ENCODE measurements at places on chromosomes 7 and 10. TPM values are rescaled to one million over a fixed set of nuclear protein-coding genes. Genes with fewer than 3 reads are reported as not detected.

The IDI2 gene
- not detected for total RNA-seq

The NRAP gene
- total RNA-seq = not detected

DNA sequence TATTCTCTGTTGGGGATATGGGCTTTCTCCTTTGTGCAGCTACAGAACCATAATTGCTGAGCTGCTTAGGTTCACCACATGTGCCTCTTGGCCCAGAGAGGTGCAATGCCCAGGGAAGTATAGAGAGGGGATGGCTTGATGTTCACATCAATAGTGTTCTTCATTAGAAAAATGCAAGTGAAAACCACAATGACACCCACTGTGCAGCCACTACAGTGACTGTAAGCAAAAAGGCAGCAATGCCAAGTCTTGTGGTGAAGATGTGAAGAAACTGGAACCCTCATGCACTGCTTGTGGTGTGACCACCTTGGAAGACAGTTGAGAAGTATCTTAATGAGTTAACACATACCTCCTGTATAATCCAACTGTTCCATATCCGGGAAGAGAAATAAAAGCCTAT is 318.9 kb upstream of the ZMIZ1 start:
- H3K4me3 ChIP-seq = no peak overlapping the region
- H3K27me3 ChIP-seq = no peaks in the 10 kb centered on the region
- DNase-seq = peak; percentile 14
- no peaks in the 10 kb centered on the region for H3K36me3 ChIP-seq

DNA sequence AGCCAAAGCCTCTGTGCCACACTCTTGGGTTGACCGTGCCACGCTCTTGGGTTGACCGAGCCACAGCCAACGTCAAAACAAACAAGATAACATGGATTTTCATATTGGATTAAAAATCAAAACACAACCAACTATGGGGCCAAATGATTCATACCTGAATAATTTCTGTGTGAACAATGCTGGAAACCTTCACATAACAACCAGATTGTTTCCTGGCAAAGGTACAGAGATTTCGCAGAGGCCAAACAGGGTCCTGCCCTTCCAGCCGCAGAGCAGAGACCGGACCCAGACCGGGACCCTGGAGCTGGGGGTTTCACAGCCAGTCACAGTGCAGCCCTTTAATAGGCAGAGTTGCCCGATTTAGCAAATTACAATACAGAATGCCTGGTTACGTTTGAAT is 40.5 kb downstream of the ITIH5 start:
- no peaks in the 10 kb centered on the region for H3K36me3 ChIP-seq
- H3K27me3 ChIP-seq = no peaks in the 10 kb centered on the region
- no peaks in the 10 kb centered on the region for H3K4me1 ChIP-seq
- H3K27ac ChIP-seq = no peak overlapping the region

DNA sequence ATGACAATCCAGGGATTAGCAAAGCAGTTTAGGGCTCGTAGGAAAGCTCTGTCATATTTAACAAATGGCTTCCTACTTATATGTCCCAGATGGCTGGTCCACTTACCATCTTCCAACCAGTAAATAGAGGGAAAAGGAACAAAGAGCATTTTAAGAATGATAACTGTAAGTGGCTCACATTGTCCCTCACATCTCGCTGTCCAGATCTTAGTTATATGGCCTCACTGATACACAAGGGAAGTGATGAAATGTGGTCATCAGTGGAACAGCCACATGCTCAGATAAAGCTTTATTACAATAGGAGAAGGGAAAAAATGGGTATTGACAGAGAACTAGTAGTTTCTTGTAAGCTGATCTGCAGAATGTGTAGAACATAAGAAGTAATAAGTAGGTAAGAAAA is 35.8 kb downstream of the IQUB start:
- H3K27ac ChIP-seq = no peak overlapping the region
- H3K4me1 ChIP-seq = no peaks in the 10 kb centered on the region
- H3K36me3 ChIP-seq = no peaks in the 10 kb centered on the region
- no peaks in the 10 kb centered on the region for H3K27me3 ChIP-seq

- H3K4me1 ChIP-seq = no peaks in the 10 kb centered on the region
- DNase-seq = no peak
- no peak overlapping the region for H3K4me3 ChIP-seq
- H3K27ac ChIP-seq = no peak overlapping the region
- no peaks in the 10 kb centered on the region for H3K36me3 ChIP-seq
Measured at GRCh38 chr10:101099901-101100300, 31.2 kb upstream of the TLX1 start.

- H3K36me3 ChIP-seq = peaks cover 3% of the 10 kb centered on the region
- no peak for DNase-seq
- no peaks in the 10 kb centered on the region for H3K4me1 ChIP-seq
- H3K27me3 ChIP-seq = no peaks in the 10 kb centered on the region
- no peak overlapping the region for H3K4me3 ChIP-seq
Measured at GRCh38 chr10:101993221-101993620, 62.8 kb downstream of the ARMH3 start.

DNA sequence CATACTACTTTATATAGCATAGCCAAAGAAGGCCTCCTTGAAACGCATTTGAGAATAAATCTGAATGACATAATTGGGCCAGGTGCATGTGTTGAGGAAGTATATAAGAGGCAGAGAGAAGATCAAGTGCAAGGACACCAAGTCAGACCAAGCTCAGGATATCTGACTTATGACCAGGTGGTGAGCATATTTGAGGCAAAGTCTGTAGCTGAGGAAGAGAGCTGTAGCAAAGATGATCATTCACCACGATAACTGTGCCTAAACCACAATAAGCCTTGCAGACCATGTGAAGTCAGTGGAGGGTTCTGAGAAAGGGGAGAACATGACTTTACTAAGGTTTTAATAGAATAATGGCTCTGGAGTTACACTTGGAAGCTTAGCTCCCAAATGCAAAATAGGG is 292.3 kb downstream of the SORCS1 start:
- no peaks in the 10 kb centered on the region for H3K4me1 ChIP-seq
- no peak overlapping the region for H3K27ac ChIP-seq
- H3K36me3 ChIP-seq = no peaks in the 10 kb centered on the region

The CADPS2 gene
- total RNA-seq = 23.8 TPM

- no peak overlapping the region for H3K27ac ChIP-seq
- H3K4me3 ChIP-seq = no peak overlapping the region
- no peaks in the 10 kb centered on the region for H3K36me3 ChIP-seq
- H3K27me3 ChIP-seq = no peaks in the 10 kb centered on the region
- H3K4me1 ChIP-seq = no peaks in the 10 kb centered on the region
- no peak for DNase-seq
Measured at GRCh38 chr10:34802692-34803091, 12.4 kb downstream of the PARD3 start.

DNA sequence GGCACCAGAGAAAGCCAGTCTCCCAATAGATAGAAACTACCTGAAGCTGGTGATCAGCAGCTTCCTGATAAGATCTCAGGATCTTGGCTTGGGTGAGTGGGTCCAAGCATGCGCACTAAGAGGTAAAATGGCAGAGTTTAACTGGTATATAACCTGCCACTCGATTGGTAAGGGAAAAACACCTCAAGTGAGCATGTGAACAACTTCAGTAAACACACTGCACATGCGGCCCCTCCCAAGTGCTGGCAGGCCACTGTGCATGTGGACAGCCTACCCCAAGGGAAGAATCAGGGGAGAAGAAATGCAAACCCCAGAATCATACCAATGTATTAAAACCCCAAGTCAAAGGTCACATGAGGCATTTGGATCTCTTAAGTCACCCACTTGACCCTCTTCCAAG is 17.7 kb upstream of the PON1 start:
- H3K27ac ChIP-seq = no peak overlapping the region
- H3K4me3 ChIP-seq = no peak overlapping the region
- no peaks in the 10 kb centered on the region for H3K36me3 ChIP-seq
- H3K27me3 ChIP-seq = no peaks in the 10 kb centered on the region
- no peak for DNase-seq
- no peaks in the 10 kb centered on the region for H3K4me1 ChIP-seq

GRCh38 chr7:108114117-108114841 is 15.9 kb downstream of the LAMB4 start:
- DNase-seq = no peak
- H3K36me3 ChIP-seq = no peaks in the 10 kb centered on the region
- H3K27ac ChIP-seq = no peak overlapping the region
- H3K4me1 ChIP-seq = no peaks in the 10 kb centered on the region

The POLR2J2 gene
- 10.0 TPM for total RNA-seq

DNA sequence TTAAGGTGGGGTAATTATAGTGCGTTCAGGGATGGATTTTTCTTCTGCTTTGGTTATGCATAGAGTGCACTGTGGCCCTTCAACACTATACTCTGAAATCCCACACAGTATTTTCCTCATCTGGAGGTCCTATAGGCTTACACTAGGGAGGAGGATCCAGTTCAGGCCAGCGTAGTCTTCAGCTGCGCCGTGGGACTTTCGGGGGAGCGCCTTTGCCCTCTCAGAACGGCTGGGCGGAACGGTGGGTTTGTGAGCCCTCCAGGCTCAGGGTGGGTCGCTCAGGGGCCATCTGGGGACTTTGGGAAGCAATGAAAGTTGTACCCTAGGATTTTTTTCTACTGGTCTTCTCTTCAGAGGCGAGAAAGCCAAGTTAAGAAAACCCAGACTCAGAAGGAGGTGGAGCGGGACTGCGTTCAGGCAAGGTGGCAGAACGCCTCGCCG is 652 bp upstream of the VPS26A start:
- no peak for DNase-seq
- no peaks in the 10 kb centered on the region for H3K36me3 ChIP-seq
- peak overlapping the region; percentile 91 for H3K27ac ChIP-seq
- H3K4me3 ChIP-seq = peak overlapping the region; percentile 70

GRCh38 chr7:15495170-15495569 is 66.6 kb downstream of the AGMO start:
- no peaks in the 10 kb centered on the region for H3K36me3 ChIP-seq
- H3K27ac ChIP-seq = no peak overlapping the region
- H3K4me1 ChIP-seq = no peaks in the 10 kb centered on the region
- no peak overlapping the region for H3K4me3 ChIP-seq
- no peak for DNase-seq

The SEMA3C gene
- 86.8 TPM for total RNA-seq

DNA sequence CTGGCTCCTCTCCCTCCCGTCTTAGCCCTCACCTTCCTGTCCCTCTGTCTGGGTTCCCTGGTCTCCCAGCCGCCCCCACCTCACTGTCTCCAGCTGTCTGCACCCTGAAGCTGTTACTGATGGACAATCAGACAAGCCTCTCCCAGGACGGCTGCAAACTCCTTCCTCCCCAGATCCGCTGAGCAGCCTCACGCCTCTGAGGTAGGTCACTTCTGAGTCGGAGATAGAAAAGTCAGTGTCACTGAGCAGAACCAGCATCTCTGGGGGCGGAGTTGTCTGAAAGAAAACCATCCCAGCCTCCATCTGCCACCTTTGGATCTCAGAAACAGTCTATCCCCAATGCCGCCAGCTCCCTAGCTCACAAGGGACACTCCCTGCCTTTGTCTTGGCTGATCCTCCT is 27.4 kb downstream of the FAM241B start:
- no peaks in the 10 kb centered on the region for H3K36me3 ChIP-seq
- no peak overlapping the region for H3K4me3 ChIP-seq
- H3K27me3 ChIP-seq = no peaks in the 10 kb centered on the region
- no peak for DNase-seq
- no peak overlapping the region for H3K27ac ChIP-seq
